Stimulated activated CD4-positive, alpha-beta T cell treated with anti-CD3 and anti-CD28 coated beads, TNF-alpha, amount 100 ng/mL, for 1 hour (primary cell): ENCODE measurements at places on chromosomes 12 and 14.

DNA sequence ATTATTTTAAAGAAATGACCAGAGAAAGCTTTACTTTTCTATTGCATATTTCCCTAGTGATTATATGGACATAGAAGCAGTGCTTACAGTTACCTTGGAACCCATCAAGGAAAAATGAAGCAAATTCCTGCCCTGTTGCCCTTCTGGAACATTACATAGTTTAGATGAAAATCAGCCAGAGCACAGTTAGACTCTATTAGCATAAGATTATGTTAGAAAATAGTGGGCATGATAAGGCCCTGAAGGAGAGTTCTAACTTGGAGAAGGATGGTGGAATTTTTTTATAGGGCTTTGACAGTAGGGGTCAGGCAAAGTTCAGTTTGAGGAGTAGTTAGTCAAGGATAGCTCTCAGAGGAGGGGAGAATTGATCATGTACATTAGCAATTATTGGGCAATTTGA lies 74.3 kb downstream of the FUT8 start:
- DNase-seq = no peak

DNA sequence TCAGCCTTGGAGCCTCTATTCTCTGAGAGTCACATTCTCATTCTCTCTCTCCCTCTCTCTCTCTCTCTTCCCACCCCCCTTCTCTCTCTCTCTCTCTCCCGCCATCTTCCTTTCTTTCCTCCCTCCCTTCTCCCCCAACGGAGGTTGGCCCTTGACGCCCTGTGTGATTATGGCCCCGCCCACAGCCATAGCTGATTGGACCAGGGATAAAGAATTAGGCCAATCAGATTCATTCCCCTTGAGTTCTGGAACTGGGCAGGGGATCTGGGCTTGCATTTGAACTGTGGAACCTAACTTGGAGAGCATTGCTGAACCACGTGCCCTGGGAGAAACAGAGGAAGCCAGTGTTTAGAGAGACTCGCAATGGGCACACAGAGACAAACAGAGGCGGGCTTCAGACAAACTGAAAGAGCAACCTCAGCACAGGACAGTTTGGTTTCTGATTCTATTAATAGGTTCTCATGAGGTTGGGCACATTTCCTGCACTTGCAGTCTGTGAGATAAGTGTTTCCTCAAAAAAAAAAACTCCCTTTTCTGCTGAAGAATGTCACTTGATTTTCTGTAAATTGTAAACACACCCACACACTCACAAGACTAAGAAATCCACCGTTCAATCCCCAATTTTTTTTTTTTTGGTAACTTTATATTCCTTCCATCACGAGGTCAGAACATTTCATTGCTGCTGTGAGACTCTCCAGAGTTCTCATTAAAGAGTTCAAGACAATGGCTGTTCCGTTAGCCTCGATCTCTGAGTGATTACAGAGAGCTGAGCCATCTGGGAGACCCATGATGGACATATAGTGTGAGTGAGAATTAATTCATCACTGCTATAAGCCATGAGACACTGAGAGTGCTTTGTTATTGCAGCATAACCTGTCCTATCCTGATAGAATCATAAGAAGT lies 3.5 kb upstream of the P2RX7 start:
- DNase-seq = peak; percentile 67

GRCh38 chr12:62731055-62731820 lies 203.7 kb downstream of the PPM1H start:
- DNase-seq = no peak

GRCh38 chr12:127785986-127786590 lies 480.9 kb upstream of the TMEM132C start:
- DNase-seq = no peak

DNA sequence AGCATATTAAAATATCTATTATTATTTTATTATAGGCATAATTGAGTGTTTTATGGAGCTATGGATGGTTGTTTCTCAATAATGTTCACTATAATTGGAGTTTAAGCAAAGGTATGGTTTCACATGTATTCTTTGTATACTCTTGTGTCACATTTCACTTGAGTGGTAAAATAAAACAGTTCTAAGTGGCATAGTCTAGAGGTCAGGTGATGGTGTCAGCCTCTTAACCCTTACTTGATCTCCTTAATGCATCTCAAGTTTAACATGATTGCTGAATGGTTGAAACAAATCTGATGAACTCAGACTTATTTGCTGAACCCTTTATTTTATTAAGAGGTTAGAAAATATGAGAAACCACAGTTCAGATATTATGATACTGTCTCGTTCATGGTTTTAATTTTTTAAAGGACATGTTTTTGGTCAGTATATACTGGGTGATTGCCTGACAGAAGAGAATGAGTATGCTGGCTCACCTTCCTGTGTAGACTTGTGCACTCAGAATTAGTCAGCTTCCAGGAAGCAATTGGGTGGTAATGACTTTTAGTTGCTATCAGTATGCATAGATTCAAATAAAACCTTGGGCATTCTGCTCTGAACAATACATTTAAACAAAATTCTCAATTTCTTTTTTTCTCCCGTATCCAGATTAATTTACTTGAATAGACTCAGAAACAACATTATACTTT lies 464.6 kb downstream of the PCNX1 start:
- DNase-seq = no peak

- no peak for DNase-seq
These were observed 5.0 kb downstream of the BDKRB1 start for GRCh38 chr14:96261053-96261452.

- no peak for DNase-seq
These were observed 136.9 kb downstream of the STXBP6 start for GRCh38 chr14:24913021-24913420.

GRCh38 chr14:56115334-56115870 lies 2.8 kb upstream of the PELI2 start:
- DNase-seq = no peak

GRCh38 chr12:23099104-23099503 lies 474.1 kb downstream of the ETNK1 start:
- no peak for DNase-seq

DNA sequence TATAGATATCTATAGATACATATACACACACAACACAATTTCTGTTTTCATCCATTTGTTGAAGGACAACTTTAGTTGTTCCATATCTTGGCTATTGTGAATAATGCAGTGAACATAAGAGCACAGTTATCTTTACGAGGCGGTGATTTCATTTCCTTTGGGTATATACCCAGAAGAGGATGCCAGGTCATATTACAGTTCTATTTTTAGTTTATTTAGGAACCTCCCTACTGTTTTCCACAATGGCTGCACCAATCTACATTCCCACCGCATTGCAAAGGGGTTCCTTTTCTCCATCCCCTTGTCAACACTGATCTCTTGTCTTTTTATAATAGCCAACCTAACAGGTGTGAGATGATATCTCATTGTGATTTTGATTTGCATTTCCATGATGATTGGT lies 143.4 kb upstream of the ARHGAP5 start:
- no peak for DNase-seq

- no peak for DNase-seq
These were observed 94.6 kb upstream of the MUCL1 start for GRCh38 chr12:54759751-54760150.

- DNase-seq = no peak
These were observed 28.4 kb upstream of the FOXN3 start for GRCh38 chr14:89445273-89445973.

GRCh38 chr14:105842105-105842504 lies 315.7 kb downstream of the TMEM121 start:
- no peak for DNase-seq

DNA sequence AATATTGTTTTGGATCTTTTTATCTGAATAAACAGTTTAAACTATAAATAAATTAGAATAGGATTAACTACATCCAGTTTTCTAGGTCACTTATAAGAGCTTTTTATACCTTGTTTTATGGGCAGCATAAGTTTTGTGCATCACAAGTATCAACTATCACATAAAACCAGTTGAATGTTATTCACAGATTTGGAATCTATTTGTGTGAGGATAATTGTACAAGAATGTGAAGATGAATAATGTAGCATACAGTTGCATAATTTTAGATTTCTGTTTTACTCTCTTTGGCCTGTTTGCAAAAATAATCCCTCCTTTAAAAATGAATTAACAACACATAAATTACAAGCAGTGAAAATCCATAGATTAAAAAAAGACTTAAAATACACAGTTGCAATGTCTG lies 88.8 kb downstream of the SCFD1 start:
- DNase-seq = no peak

DNA sequence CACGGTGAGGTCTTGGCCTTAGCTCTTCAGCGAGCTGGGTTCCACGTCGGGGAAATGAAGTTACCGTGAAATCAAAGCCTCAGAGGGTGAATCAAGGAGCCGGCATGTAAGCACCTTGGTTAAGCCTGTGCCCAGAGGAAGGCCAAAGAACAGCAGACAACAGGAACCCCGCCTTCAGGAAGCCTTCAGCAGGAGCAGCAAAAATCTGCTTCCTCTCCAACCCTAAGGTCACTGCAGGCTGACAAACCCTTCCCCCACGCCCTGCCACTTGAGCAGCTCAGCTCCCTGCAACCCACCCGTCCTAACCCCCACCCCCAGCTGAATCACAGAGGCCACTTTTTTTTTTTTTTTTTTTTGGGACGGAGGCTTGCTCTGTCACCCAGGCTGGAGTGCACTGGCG lies 72.9 kb upstream of the LTA4H start:
- no peak for DNase-seq

- DNase-seq = no peak
These were observed 46.5 kb downstream of the PAPLN start for GRCh38 chr14:73283608-73284379.

- no peak for DNase-seq
These were observed 25.9 kb upstream of the STAB2 start for GRCh38 chr12:103561174-103561573.

GRCh38 chr12:20808521-20808920 lies 2.0 kb upstream of the SLCO1B3 start:
- no peak for DNase-seq

DNA sequence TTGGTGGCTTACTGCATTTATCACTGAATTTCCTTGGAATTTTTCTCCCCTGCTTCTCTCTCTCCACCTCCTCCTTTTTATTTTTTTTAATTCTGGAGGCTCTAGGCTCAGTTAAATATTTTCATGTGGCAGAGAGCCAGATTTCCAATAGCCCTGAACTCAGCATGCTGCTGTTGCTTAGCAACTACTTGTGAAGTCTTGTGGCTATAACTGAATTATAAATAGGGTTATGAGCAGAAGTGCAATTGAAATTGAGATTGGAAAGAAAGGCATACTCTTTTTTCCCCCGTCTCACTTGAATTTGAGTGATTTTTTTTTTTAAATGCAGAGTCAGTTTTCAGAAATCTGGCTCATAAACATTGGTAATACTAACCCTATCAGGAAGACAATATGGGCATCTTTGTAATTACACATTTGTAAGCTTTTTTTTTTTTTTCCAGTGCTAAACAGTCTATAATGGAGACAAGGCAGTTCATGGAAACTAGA lies 38.3 kb downstream of the ATF7IP start:
- DNase-seq = no peak

DNA sequence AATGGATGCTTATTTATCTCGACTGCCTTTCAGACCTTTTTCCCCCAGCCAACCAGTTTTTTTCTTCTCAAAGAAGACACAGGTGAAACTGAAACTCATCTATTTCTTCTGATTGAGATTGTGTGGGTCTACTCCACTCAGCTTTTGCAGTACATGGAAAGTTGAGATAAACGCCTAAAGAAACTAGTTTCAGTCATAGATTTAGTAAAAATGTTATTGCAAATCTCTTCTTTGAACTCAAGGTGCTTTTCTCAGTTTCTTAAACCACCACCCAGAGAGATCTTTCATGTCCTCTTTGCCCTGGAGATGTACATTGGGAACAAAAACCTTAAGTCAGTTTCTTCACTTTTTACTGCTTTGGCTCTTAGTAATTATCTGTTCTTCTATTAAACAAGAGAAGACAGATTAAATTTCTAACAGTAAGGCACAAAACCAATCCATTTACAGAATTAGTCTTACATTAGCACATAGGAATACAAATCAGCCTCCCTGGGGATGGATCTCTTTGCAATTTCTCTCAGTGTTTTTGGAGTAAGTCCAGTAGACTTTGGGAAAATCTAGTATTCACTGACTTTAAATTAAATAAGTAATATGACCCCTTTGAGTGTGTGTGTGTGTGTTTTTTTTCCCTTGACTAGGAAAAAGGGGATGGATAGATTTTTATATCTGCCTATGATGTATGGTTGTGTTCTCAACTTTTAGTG lies 11.6 kb downstream of the FBXW8 start:
- DNase-seq = no peak

- no peak for DNase-seq
These were observed 93.3 kb downstream of the RFLNA start for GRCh38 chr12:124388038-124388671.

DNA sequence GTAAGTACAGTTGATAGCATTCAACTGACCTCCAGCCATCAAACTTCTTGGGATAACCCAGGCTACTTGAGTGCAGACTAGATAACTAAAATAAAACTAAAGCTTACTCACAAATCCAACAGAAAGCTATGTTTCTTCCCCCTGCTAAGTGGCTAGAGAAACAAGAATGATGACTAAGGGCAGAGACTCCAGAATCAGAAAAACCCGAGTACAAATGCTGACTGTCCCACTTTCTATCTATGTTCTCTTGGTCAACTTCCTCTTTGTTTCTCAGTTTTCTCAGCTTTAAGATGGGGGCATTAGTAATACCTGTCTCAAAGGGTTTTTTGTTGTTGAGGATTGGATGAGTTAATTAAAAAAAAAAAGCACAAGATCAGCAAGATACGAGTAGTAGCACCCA lies 6.1 kb upstream of the NUAK1 start:
- no peak for DNase-seq

DNA sequence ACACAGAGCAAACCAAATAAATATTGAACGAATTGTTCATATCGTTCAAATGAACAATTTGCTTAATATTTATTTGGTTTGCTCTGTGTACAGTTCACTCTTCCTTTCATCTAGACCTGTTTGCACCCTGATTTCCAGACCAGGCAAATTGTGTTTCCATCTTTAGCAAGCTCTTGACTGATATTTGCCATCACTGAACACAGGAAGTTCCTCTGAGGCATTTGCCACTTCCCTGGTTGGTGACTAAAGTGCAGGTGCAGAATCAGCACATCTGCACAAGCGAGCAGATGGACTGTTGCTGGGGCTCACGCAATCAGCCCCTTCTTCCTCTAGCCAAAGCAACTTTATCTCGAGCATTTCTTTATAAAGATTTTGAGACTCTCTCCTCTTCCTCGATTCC lies 112.9 kb downstream of the DAAM1 start:
- DNase-seq = no peak

- DNase-seq = no peak
These were observed 190.9 kb downstream of the ETV6 start for GRCh38 chr12:11840366-11840765.

DNA sequence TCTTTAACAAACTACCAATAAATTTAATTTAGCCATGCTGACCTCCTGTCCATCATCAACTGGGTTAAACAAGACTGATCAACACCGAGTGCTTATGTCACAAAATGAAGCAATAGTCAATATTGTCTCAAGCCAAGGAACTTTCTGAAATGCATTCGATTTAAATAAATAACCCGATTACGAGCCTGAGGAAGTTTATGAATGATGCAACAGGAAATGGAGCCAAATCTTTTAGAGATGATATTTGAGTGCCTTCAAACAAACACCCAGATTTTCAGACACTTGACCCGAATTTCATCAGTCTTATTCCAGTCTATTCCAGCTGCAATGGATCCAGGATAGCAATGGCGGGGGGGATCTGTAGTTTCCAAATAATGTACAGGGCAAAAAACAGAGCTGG lies 27.9 kb downstream of the FAR2 start:
- no peak for DNase-seq
